Muscle of leg (tissue), 16 donors: ENCODE measurements at places on chromosomes 5 and 9.

GRCh38 chr9:14849851-14850250 is 60.4 kb downstream of the FREM1 start:
- no peak for DNase-seq

DNA sequence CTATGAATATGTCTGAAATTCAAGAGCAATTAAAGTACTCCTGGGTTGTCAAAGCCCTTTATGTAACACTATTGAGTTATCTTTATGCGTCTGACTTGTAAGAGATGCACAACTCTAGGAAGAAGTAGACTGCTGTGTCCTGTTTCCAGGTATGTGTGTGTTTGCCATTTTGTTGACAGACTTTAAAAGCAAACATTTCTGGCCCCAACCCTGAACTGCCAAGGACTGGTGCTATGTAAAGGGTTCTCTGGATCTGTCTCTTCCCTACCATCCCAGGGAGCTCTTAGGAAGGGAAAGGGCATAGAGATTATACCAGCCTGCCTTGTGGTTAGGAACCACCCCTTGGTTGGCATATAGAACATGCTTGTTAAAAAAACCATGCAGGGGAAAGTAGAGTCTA is 12.1 kb downstream of the SLC22A5 start:
- no peak for DNase-seq

GRCh38 chr5:141713616-141714309 is 31.7 kb upstream of the ARAP3 start:
- DNase-seq: no peak

GRCh38 chr5:57499262-57500050 is 16.8 kb upstream of the ACTBL2 start:
- peak; percentile 75 for DNase-seq

GRCh38 chr9:134629586-134630392 is 11.8 kb upstream of the COL5A1 start:
- no peak for DNase-seq

DNA sequence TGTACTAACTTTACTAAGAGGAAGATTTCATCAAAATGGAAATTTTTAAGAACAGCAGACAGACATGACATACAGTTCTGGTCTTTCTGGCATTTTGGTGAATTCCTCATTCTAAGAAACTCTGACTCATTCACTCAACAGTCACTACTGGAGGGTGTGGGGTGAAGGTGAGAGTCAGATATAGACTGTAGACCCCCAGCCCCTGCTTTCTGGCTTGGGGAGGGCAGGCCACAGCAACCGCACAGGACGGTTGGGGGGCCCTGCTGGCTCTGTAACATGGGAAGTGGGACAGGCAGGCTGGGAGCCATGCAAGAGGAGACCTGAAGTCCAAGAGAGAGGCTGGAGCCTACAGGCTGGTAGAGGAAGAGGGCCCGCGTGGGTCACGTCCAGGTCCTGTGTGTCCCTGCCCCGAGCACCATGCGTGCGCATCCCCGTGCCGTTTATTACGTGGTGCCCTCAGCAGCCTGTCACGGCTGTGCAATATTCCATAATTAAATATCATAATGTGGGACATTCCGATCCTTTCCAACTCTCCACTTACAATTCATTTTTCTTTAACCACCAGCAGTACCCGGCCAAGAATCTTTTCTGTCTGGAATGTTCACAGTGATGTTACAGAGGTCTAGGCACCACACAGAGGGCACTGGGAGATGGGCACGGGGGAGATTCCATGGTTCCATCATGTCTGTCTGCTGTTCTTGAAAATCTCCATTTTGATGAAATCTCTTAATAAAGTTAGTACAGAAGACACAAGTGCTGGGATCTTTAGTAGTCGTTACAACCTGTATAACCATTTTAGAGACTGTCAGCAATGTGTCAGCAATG is 75.5 kb downstream of the SEMA4D start:
- no peak for DNase-seq

GRCh38 chr5:54438620-54439389 is 16.7 kb upstream of the HSPB3 start:
- peak; percentile 47 for DNase-seq

DNA sequence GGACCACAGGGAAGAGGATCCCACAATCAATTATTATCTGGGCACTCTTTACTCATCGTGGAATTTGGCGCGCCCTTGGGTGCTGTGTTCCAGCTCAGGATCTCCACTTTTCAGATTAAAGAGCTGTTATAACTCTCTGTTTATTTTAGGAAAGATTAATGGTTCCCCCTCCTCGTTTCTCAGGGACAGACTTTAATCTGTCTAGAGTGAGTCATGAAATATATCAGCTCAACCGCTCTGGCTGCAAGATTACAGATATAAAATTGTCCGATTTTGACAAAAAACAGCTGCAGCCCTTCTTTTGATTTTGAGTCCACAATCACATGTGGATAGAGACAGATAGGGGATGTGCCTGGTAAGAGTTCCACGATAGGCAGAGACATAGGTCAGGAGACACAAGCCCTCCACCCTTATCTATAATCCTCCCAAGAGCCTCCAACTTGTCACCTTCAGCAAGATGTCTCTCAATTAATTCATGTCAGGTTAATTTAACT is 77.6 kb upstream of the ANKRD55 start:
- DNase-seq: no peak

DNA sequence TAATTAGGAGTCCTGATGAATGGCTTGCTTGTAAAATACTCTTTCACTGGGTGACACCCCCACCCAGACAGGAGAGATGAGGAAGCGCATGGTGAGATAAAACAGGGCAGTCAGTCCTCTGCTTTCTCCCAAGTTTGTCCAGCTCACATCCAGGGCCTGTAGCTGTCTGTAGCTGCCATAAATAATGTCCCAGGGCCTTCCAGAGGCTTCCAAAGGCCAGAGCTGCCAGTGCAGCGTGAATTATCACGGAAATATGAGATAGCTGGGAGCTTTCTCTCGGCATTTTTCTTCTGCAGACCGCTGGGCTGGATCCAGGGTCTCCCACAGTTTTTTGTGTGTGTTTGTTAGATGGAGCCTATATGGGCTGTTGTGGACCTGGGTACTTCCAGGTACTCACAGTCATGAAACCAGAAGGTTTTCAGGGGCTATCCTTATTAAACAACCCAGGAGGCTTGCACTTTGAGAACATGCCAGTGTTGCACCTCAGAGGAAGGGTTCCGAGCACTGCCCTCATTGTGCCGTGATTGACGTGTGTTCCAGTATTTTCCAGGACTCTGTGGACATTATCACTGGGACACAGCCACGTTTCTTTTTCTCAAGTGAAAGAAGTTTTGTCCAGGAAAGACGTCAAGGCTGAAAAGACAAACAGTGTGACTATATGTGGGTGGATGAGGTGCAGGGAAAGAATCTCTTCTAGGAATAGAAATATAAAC is 117.5 kb downstream of the FGF1 start:
- DNase-seq: peak; percentile 62

DNA sequence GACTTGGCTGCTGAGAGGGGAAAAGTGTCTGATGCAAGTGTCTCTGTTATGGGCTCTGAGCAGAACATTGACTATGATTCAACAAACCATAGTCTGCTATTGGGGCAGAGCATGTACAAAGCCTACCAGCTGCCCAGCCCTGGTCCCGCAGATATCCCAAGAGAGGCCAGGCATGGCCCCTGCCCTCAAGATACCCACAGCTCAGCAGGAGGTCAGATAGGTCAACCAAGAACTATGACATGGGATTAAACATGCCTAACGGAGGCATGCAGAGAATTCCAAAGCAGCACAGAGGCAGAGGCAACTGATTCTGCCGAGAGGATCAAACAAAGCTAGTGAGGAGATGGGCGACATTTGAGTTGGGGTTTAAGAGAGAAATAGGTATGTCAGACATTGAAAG is 39.9 kb upstream of the CPLX2 start:
- DNase-seq: no peak

GRCh38 chr9:126915281-126915816 is 767 bp downstream of the RALGPS1 start:
- DNase-seq: peak; percentile 21
